Stimulated activated CD4-positive, alpha-beta T cell treated with anti-CD3 and anti-CD28 coated beads, Interleukin-1b, Interleukin-23, amount 100 ng/mL, for 48 hours (primary cell): ENCODE measurements at places on chromosomes 11 and 22.

GRCh38 chr11:29985248-29985647 is 31.6 kb downstream of the KCNA4 start:
- DNase-seq, result no peak

DNA sequence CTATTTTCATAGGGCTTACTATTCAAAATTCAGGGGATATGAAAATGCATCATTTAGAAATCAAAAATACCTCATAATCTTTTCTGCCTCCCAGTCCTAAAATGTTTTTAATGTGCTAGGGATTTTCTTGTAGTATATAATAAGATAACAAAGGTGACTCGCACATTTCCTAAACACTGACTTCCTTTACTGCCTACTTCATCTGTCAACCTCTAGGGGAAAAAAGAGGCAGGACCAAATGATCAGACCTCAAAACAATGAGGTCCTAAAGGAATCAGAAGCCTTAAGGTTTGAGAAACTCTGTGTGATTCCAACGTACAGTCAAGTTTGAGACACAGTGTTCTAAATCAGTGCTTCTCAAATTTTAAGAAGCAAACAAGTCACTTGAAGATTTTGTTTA is 56.1 kb upstream of the POU2AF2 start:
- DNase-seq, result no peak

GRCh38 chr11:35193767-35194166 is 54.8 kb downstream of the CD44 start:
- no peak for DNase-seq

DNA sequence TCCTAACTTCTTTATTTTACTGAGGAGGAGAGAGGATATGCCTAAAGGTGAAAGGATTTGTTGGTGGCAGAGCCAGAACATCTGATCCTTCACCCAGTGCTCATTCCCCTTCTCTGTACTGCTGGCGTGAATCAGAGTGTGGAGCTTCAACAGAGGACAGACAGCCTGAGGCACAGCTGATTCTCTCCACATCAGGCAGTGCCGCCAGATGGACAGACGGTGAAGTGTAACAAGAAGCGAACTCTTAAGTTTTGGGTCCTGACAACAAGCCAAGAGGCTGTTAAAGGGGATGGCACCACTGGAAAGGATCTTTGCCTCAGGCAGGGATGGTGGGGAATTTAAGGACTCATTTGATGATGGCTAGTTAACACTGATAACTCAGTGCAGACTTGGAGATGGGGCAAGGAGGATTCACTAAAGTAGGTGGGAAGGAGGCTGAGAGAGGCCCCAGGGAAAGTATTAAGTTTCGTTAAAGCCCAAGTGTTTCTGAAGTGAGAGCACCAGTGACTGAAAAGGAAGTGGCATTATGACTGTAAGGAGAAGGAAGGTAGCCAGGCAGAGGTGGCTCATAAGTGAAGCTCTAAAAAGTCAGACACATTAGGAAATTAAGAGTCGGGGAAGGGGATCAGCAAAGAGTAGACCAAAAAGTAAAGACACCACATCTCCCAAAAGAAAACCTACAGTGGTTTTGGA is 81.3 kb downstream of the CLPB start:
- DNase-seq, result peak; percentile 22
